Myocyte (in vitro differentiated cells): ENCODE measurements at places on chromosomes 5 and 9.
A peak's percentile ranks its signal among the peaks of the same experiment; 100 is the strongest.

DNA sequence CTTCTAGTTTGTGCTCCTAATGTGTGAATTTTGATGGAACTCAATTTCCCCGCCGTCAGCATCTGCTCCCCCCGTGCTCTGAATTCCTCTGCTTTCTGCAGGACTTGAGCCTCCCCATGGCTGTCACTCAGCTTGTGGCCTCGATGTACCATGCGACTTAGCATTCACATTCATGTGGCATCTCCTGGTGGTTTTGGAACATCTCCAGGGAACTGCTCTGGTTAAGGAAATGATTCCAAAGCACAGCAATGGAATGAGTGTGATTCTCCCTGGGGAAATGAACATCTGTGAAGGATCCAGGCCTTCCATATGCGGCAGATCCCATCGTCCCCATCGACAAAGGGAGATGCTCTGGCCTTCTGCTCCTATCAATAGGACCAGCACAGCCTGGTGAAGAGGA is 119.0 kb downstream of the ENTREP1 start:
- DNase-seq = peak; percentile 95

- DNase-seq = no peak
Observed at GRCh38 chr5:167143716-167144115, 1147.7 kb upstream of the WWC1 start.

GRCh38 chr9:134381272-134381661 is 55.0 kb downstream of the RXRA start:
- DNase-seq = no peak

GRCh38 chr9:131731644-131732043 is 8.2 kb downstream of the RAPGEF1 start:
- no peak for DNase-seq

DNA sequence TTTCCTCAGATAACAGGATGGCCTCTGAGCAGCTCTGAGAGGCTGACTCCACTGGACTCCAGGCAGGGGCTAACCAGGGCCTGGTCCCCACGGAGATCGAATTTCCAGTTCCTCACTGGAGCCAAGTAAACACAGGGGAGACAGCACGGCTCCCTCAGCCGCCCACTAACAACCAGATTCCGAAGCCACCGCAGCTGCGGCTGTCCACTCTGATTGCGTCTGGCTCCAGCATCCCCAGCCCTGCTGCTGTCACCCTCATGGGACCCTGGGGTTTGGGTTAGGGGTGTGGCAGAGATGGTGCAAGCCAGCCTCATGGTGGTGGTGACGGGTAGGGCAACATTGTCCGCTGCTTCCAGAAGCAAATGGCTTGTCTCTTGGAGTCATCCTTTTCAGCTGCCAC is 172.6 kb downstream of the RGS3 start:
- DNase-seq = peak; percentile 98

DNA sequence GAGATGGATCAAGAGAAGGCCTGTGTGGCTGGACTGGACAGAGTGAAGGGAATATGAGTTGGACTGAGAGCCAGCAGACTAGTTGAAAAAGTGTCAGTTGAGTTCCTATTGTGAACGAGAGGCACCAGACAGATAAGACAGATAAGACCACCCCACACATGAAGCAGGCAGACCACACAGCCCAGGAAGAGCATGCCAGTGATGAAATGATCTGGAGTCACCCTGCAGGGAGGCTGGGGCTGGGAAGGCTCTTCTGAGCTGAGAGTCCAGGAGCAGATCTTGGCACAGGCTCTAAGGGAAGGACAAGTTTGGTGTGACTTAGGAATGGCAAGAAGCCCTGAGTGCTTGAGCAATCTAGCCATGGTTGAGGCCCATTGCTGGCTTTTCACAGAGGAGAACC is 10.6 kb upstream of the SLC25A48 start:
- DNase-seq = no peak
